Amniotic stem cell (primary cell): ENCODE measurements at places on chromosomes 5 and 9.

DNA sequence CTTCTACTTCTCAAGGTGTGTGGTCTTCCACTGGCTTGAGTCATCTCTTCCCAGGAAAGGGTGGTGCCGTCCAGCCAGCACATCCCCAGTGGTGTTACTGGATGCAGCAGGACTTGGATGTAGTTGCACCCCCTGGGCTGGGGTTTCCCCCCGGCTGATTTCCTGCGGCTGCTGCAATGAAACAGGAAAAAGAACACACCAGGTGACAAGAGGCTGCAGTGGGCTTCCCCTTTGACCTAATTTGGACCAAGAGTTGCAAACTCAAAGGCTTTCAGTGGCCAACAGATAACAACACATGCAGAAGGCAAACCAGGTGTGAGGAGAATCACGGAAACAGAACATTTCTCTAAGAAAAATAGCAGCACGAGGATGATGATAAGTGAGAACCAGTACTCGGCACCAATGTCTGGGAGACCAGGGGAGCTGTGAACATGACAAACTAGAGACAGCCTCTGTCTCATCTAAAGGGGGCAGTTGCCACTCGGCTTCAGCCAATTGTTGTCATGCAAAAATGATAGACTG lies 83.7 kb downstream of the PDE6A start:
- DNase-seq: no peak

DNA sequence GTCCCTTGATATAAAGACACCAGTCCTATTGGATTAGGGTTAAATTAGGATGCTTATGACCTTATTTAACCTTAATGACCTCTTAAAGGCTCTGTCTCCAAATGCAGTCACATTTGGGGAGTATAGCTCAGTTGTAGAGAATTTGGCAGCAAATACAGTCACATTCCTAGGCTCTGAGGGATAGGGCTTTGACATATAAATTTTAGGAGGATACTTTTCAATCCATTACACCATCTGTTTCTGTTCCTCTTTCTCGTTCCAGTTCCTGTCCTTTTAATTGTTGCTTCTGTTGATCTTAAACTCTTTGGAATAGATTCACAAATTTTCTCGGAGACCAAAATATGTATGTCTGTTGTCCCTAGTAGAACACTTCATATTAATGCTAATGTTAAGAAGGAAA lies 390.0 kb upstream of the PCSK5 start:
- DNase-seq: no peak

DNA sequence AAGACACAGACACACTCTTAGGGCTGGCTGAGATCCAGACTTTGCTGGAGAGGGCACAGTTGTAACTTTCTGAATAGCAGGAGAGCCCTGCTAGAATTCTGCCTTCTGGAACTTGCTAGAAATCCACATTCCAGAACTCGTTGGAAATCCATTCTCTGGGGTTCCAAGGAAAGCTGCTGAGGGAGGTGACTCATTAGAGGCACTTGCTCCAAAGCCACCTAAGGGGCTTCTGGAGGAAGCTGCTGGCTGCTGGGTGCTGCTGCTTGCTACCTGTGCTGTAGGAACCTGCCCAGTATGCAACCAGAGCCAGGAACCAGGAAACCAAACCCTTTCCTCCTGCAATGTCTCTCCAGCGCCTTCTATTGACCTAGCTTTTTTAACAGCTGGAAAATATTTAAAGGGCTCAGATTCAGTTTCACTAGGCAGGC lies 4.1 kb upstream of the TLE4 start:
- no peak for DNase-seq

GRCh38 chr5:67588389-67588788 lies 391.8 kb upstream of the CD180 start:
- DNase-seq: no peak

DNA sequence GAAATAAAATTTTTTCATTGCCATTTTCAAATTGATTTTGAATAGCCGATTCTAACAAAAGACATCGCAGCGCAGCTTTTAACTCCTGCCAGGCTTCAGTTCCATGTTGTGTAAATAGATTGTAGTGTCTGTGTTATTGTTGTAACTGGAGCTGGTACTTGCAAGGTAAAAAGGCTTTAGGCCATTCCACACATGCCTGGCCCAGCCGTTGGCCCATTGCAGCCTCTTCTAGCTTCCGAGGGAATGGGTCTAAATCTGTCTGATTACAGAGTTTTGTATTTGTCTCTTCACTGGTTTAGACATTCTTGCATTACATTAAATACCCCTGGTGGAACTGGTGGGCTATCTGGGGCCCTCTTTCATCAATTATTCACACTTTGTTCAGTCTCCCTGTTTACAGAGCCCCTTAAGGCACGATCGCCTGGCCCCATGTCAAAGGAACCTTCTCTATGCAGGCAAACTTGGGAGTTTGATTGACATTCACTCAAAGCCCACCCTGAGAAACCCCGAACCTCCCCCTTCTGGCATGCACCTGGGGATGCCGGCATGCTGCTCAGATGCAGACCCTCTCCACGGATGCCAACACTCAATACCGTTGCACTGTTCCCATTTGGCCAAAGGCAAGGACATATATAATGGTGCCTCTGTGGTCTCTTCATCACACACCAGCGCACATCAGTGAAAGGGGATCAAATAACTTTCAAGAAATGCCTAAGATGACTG lies 281.7 kb upstream of the IRX2 start:
- DNase-seq: no peak

GRCh38 chr5:116686438-116686837 lies 111.8 kb upstream of the SEMA6A start:
- no peak for DNase-seq
